ENCODE measurements at places on chromosomes 1 and 21. TPM values are rescaled to one million over a fixed set of nuclear protein-coding genes. Genes with fewer than 3 reads are reported as not detected.

The RASAL2 gene
- 13.8 TPM for total RNA-seq

The SH2D1B gene
- total RNA-seq, result 0.18 TPM

The SPATA45 gene
- total RNA-seq, result not detected

The RIMKLA gene
- 0.50 TPM for total RNA-seq

The ESRRG gene
- total RNA-seq, result not detected

The LRRC7 gene
- total RNA-seq, result not detected

The OLIG2 gene
- not detected for total RNA-seq

The C1orf185 gene
- not detected for total RNA-seq

The NTRK1 gene
- total RNA-seq, result not detected

The SLC1A7 gene
- total RNA-seq, result not detected

The TMIGD3 gene
- total RNA-seq, result not detected

The PLA2G2D gene
- not detected for total RNA-seq

The DSTYK gene
- 10.1 TPM for total RNA-seq

The IL22RA1 gene
- total RNA-seq, result 7.3 TPM

The IFNLR1 gene
- 1.2 TPM for total RNA-seq

The C4BPB gene
- 1.8 TPM for total RNA-seq

The ADAMTS4 gene
- total RNA-seq, result not detected

The PTPN14 gene
- 13.0 TPM for total RNA-seq

The RIIAD1 gene
- total RNA-seq, result not detected

The PLPP3 gene
- total RNA-seq, result 31.6 TPM

The TMEM234 gene
- 10.5 TPM for total RNA-seq

The RNU1-4 gene
- total RNA-seq, result not detected

The OR2L3 gene
- total RNA-seq, result not detected

The LIPI gene
- not detected for total RNA-seq

The CD1B gene
- not detected for total RNA-seq

The TEX38 gene
- not detected for total RNA-seq

The SLC44A5 gene
- total RNA-seq, result not detected

The RORC gene
- not detected for total RNA-seq

The ARHGEF16 gene
- 6.0 TPM for total RNA-seq

The TRAF3IP3 gene
- not detected for total RNA-seq

The PEX19 gene
- 26.0 TPM for total RNA-seq

The SPRR2G gene
- not detected for total RNA-seq

The EFNA1 gene
- 27.4 TPM for total RNA-seq

The C2CD4D gene
- not detected for total RNA-seq

The CYP2J2 gene
- total RNA-seq, result not detected

The F13B gene
- total RNA-seq, result not detected

The DCST1 gene
- not detected for total RNA-seq

The FBXO44 gene
- 19.6 TPM for total RNA-seq

The FCRL4 gene
- not detected for total RNA-seq

The OR10Z1 gene
- total RNA-seq, result not detected

The PRDM16 gene
- 0.31 TPM for total RNA-seq

The IL6R gene
- total RNA-seq, result 25.8 TPM

The GSTM1 gene
- total RNA-seq, result 0.35 TPM

The TEDDM1 gene
- total RNA-seq, result not detected

The NECTIN4 gene
- 2.9 TPM for total RNA-seq

The ANKRD65 gene
- not detected for total RNA-seq

The TINAGL1 gene
- 0.76 TPM for total RNA-seq

The CLCA2 gene
- not detected for total RNA-seq
